Dermis blood vessel endothelial cell (primary cell): ENCODE measurements at places on chromosomes 6 and 20.

GRCh38 chr6:90835596-90836212, 248.8 kb upstream of the MAP3K7 start:
- no peak for DNase-seq

DNA sequence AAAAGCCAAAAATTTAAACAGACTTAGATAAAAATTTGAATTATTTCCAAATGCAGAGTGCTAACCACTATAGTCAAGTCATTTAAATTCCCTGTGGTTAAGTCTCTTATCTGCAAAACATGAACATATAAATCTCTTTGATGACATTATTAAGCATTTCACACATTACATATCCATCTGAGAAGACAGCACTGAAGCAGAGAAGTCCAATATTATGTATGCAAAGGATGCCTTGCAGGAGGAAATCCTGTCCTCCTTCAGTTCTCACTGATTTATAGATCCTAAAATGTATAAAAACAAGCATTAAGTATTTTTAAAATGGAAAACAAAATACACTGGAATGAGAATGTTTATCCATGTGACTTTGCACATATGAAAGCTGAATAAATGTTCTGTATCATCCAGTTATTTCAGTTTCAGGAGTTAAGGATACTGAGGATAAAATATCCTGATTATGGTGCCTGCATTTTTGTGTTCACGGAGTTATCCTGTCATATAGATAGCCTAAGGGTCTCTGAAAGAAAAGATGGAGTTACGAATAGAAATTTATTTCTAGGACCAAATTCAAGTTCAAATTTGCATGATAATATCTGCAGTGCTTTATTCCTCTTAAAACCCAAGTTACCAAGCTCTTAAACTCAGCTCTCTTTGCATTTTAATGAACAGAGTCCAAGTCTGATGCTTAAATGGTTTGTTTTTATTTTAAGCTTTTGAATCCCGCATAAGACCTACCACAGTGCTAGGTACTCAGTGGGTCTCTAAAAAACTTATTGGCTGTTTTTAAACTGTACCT, 145.4 kb downstream of the PRKN start:
- DNase-seq = no peak

DNA sequence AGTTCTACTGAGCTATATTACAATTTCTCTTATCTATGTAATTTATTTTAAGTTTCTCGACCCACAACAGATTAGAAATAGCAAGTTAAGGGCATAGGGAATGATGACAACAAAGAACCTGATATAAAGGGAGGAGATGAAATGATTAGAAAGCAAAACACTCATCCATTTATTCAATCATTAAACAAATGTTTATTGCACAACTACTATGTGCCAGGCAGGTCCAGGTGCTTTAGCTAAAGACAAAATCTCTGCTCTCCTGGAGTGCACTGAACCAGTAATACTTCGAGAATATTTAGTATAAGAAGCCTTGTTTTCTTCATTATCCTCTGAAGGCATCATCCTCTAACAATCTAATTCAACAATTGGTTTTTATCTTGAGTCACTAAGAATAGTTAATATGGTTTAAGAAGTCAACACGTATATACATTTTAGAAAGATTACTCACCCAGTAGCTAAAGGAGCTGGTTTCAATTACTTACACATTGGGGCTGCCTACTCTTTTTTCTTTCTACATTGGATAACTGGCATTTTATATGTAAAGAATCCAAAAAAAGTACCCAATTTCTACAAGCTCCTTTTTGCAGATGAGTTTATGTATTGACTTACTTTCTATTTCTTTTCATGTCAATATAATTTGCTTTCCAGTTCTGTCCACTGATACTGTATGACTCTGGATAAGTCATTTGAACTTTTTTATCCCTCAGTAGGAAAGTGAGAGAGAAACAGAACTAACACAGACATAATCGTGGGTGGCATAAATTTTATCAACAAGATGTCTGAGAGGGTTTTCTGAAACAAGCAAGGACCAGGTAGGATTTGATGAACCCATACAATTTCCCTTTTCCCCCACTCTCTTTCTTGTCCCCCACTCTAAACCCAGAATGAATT, 312.6 kb downstream of the CLIC5 start:
- DNase-seq = no peak

GRCh38 chr6:106674541-106675229, 45.3 kb downstream of the QRSL1 start:
- no peak for DNase-seq

DNA sequence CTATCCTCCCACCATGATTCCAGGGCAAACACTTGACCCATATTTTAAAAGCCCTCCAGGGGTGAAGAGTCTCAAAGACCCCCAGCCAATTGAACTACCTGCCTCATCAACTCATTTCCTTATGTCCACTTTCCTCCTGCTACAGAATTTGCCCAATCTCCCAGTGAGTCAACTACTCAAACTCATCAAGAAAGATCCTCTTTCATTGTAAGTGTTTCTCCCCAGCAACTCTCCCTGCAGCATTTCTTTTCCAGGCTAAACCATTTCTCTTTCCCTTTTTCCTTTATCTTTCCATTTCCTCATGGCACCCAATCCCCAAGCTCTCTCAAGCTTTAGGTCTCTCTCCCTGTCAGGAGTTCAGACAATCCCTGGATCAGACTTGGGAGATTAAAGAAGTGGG, 1.5 kb downstream of the DLK2 start:
- DNase-seq = no peak

DNA sequence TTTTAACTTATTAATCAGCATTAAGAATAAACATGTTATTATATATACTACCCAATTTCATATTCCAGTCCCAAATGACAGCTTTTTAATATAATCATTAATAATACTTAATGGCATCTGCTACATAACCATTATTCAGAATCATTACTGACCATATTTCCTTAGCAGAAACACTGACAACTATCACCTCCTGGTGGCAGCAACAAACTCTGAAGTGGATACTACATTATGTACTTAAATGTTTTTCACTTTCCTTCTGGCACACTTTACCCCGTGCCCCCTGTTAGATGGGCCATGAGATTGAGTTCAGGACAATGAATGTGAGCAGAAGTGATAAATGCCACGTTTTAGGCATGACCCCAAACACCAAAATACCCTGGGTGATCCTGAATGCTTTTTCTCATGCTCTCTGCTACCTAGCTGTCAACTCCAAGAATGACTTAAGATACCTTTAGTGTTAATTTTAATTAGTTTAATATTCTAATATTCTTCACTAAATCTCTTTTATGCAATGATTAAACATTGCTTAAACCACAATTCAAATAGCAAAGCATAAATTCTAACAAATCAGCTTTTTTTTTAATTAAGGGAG, 77.1 kb downstream of the LMBRD1 start:
- peak; percentile 46 for DNase-seq

DNA sequence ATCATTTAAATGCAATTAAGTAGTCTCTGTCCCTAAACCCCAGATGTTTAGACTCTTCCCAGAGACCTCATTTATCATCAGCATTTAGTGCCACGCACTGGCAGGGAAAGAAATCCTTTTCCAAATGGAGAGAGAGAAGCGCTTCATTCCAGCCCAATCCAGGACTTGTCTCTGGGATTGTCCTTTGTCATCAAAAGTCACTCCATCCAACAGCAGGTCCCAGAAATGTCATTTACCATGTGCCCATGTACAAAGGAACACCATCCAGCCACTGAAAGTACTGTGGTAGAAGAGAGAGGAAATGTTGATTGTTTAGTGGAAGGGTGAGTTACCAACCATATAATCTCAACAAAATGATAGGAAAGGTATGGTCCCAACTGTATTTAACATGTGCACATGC, 66.9 kb upstream of the SMIM28 start:
- no peak for DNase-seq

- no peak for DNase-seq
Measured at GRCh38 chr20:52926505-52926904, 45.7 kb upstream of the TSHZ2 start.

- DNase-seq = no peak
Measured at GRCh38 chr6:19943042-19943441, 105.9 kb downstream of the ID4 start.

DNA sequence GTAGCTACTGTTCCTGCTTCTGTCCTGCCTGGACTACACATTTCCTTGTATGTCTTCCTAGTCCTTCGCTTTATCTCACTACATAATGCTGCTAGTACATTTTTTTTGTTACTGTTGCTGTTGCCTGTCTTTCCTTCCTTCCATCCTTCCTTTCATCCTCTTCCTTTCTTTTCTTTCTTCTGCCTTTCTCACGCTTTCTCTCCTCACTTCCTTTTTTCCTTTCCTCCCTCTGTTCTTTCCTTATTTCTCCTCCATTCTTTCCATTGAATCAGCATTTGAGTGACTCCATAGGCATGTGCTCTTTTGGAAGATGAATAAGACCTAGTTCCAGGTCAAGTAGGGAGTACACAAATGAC, 46.3 kb downstream of the MAP3K4 start:
- no peak for DNase-seq

DNA sequence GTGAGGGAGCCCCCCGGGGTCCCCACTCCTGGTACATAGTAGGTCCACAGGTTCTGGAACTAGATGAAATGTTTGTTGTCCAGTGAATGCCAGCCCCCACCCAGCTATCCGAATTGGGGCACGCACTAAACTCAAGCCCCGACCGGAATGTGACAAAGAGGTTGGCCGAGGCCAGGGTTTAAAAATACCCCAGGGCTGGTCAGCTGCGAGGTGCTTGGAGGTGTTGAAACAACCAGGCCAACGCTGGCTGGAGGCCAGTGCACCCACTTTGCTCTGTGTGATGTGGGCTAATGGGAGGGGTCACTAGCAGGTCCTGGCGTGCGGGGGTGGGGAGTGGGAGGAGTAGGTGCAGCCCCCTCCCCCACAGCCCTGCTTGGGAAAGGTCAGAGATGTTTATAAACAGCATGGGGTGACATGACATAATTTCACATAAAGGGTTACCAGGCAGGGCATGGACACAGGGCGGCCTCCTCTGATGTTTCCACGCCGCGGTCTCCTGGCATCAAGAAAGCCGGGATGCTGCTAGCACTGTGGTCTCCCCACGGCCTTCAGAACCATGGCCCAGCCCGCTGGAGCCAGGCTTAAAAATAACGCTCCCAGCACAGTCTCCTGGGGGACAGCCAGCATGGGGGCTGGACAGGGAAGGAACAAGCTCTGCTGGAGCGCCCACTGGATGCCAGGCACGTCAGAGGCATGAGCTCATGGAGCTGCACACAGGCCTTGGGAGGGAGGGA, 111.2 kb upstream of the PTPN1 start:
- DNase-seq = no peak

DNA sequence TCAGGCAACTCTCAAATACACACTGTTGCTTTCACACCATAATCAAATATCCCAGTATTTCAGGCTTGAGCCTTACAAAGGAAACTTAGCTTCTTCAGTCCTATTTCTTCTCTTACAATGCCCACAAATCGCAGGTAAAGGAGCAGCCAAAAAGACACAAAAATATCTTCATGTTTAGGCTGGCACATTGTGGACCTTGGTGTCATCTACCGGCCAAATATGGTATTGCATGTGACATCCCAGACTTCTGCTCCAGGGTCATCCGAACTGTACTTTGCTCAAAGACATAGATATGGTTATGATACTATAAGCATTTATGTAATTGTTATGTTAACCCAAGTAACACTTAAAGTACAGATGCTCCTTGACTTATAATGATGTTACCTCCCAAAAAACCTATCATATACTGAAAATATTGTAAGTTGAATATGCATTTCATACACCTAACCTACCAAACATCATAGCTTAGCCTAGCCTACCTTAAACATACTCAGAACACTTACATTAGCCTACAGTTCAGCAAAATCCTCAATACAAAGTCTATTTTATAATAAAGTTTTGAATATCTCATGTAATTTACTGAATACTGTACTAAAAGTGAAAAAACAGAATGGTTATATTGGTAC, 4.6 kb downstream of the OR2H2 start:
- DNase-seq = peak; percentile 74

DNA sequence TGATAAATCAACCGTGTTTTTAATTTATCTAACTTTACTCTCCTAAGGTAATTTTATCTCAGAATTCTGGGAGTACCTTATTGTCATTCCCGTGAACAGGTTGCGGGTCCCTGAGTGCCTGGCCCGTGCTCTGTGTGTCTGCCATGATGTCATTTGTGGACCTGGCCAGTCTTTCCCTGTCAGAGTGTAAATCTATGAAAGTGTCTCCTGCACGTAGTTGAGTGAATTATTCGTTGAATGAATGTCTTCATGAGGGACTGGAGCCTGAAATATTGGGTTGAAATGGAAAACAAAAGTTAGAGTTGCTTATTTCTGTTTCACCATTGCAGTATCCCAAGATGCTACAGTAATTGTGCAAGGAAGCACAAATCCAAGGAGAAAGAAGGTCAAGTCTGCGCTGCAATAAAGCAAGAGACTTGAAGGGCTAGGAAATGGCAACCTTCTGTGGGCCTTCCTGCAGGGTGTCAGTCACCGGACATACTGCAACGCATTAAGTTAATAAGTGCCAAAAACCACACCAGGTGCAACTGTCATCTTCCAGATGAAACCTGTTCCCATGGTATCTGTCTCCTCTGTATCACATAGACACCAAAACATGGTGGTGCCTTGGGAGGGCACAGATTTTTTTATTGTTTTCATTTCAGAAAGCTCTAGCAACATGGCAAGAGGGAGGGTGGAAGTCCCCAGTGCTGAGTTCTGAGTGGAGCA, 135.5 kb downstream of the ZDHHC14 start:
- DNase-seq = no peak

DNA sequence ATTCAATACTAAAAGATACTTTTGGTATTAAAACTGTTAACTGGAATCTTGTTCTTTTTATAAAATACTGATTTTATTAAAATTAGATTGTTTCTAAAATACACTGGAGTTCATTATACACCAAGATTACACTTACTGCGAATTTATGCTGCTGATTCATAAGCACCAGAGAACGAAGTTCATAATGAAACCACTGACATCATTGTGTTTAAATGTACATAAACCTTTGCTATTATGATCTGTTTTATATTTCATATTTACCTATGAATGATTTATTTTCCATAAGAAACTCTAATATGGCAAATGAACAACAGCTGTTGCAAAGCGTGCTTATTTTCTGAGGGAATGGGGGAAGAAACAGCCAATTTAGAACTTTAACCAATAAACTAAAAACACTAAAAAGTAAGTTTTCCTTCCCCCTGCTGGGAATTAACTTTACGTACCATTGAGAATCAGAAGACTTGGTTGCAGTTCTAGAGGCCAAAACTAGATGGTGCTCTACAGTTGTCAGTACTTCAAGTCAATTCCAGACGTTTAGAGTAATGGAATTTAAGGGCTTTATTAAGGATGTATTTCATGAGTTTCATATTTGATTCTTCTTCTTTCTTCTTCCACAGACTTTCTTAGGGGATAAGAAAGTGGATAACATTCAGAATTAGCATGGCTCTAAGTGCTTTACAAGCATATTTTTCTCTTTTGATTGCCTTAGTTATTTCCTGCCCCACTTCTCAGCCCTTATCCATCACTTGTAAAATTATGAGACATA, 30.8 kb upstream of the COL19A1 start:
- peak; percentile 69 for DNase-seq

DNA sequence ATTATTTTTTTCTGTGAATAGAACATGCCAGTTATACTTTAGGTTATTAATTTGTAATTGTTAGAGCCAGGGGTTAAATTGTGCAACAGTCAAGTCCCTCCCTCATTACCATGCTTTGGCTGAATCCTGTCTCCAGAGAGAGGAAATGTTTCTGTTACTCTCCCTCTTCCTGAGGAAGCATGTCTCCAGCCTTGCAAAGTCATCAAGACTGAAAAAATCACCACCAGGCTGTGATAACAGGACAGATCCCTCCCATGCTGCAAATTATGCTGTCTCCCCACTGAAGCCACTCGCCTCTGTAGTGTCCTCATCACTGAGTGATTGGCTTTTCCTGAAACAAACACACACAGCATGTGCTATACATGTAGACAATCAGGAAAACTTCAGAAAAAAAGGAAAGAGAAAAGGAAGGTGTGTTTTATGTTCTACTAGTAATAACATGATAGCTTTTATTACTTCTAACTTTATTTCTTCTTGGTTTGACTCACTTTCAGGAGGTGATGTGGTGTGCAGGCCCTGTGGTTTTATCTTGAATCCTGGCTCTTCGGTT, 290.0 kb upstream of the JAG1 start:
- peak; percentile 88 for DNase-seq
